ENCODE measurements at places on chromosomes 12 and 14.

DNA sequence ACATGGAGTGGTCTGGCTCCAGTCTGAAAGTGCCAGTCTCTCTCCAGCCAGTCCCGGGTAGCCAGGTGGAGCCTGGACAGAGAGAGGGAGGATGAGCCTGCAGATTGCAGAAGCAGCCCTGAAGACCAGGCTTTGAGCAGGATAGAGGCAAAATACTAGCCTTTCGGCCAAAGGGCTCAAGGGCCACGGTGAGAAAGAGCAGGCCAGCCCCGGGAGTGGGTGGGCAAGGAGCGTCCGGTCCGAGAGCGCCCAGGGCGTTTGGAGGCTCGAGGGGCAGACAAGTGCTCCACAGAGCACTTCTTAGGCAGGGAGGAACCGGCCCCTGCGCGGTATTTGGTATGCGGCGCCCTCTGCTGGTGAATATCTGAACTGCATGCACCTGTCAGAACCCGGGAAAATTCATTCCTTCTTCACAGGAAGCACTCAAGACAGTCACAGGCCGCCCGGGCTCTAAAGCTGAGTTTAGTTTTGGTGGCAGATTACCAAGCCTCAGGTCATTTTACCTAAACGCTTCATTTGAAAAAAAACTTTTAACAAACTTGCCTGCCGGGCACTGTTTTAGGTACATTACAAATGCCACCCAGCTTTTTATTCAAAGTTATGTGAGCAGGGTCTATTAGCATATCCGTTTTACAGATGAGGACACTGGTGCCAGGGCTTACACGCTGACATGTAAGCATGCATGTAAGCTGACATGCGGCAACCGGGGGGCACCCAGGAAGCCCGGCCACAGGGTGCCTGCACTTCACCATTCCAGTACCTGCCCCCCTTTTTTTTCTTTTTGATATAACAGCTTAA lies 21.0 kb upstream of the PSMC1 start:
- peak; percentile 77 for DNase-seq

- no peak for DNase-seq
Measured at GRCh38 chr12:69442894-69443293, 27.3 kb upstream of the FRS2 start.

- peak; percentile 72 for DNase-seq
Measured at GRCh38 chr12:49288412-49288853, 6.5 kb upstream of the PRPH start.

GRCh38 chr14:39890026-39890425 lies 457.8 kb upstream of the FBXO33 start:
- no peak for DNase-seq

- no peak for DNase-seq
Measured at GRCh38 chr14:70140614-70141013, 48.1 kb downstream of the SLC8A3 start.

GRCh38 chr14:59582845-59583509 lies 6.4 kb upstream of the CCDC175 start:
- DNase-seq: no peak

- peak; percentile 62 for DNase-seq
Measured at GRCh38 chr12:58583529-58583928, 336.8 kb downstream of the LRIG3 start.

DNA sequence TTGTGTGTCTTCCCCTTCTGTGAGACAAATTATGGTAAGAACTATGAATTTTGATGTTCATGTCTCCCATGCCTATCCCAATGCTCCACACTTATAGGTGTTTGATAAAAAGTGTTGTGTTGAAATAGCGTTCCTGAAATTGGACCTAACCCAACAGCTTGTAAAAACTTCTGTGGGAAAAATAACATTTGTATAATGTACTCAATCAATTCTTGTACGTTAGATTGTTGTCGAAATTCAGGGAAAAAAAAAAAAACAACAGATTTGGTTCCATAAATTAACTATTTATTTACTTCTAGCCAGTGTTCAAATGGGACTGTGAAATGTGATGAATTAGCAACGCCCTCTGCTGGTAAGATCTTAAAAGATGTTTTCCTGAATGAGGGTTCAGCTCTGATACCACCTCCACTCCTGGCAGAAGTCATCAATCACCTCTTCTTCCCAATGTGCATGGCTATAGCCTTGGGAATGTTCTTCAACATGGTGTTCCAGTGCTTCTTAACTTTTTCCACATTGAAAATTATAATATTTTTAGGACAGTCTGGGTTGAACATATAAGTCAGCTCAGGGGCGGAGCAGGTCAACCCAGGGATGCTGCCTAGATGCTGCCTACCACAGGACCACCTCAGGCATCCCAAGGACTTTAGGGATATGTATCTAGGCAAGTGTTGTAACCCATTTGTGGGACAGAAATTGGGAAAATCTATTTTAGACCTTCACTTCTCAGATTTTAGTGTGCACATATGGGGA lies 170.6 kb downstream of the OTOGL start:
- DNase-seq: peak; percentile 62

DNA sequence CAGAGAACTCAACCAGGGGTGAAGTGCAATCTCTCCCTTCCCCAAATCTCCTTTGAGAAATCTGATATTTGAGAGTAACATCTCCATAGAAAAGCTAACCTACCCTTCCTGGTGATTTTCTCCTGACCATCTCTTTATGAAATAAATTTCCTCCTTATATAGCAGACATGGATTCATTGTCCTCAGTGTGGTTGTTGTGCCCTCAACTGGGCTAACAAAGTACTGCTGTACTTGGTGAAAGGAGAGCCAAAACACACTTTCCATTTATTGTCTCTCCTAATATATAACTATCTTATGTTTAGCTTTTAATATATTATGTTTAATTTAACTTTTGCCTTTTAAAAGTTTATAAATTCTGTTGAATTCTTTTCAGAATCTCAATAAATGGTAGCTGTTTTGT lies 65.1 kb upstream of the SLCO1B1 start:
- peak; percentile 4 for DNase-seq

GRCh38 chr12:54740882-54741281 lies 92.7 kb upstream of the DCD start:
- no peak for DNase-seq

- no peak for DNase-seq
Measured at GRCh38 chr14:65962952-65963351, 523.2 kb upstream of the CCDC196 start.

DNA sequence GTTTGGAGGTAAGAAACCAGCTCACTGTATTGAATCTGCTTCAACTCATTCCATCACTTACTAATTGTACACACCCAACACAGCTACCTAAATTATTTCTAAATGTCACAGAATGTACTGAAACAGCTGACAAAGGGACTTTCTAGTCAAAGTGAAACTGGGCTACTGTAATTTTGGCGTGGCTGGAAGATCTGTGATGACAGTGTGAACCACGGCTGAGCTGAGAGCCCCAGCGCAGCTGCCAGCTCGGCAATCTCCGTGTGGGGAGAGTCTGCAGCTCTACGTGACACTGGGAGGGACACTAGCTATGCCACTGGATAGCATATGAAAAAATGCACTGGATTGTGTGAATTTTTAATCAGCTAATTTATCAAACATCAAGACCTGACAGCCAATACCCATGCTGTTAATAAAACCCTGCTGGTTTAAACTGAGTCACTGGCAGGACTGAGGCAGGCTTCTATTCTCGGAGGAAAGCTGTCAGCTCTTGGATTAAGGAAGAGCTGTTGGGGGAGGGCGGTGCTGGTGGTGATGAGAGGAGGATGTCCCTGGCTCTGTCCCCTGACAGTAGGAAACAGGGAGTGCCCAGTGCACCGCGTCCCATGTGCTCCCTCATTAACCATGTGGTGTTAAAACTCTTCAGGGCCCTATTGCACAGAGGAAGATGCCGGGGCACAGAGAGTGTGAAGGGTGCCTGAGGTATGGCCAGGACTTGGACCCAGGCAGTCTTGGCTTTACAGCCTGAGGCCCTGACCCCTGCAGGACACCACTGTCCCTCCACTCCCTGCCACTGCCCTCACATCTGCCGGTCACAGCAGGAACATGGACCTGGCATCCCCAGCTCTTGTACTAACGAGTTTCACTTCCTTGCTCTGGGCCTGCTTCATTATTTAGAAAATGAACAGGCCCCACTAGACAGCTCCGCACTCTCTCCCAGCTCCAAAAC lies 13.3 kb downstream of the SLC15A4 start:
- peak; percentile 48 for DNase-seq

DNA sequence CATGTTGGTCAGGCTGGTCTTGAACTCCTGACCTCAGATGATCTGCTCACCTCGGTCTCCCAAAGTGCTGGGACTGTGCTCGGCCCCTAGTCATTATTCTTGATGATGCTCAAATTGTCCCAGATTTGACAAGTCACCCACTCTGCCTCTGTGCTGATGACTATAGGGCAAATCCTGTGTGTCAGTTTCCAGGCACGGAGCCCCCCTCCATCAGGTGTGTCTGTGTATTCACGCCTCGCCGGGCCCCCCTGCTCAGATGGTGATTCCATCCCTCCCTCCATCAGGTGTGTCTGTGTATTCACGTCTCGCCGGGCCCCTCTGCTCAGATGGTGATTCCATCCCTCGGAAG lies 4.3 kb upstream of the GPR132 start:
- DNase-seq: no peak

- no peak for DNase-seq
Measured at GRCh38 chr12:42767326-42767954, 177.9 kb upstream of the PRICKLE1 start.

GRCh38 chr14:88045705-88046104 lies 40.8 kb downstream of the GPR65 start:
- no peak for DNase-seq

DNA sequence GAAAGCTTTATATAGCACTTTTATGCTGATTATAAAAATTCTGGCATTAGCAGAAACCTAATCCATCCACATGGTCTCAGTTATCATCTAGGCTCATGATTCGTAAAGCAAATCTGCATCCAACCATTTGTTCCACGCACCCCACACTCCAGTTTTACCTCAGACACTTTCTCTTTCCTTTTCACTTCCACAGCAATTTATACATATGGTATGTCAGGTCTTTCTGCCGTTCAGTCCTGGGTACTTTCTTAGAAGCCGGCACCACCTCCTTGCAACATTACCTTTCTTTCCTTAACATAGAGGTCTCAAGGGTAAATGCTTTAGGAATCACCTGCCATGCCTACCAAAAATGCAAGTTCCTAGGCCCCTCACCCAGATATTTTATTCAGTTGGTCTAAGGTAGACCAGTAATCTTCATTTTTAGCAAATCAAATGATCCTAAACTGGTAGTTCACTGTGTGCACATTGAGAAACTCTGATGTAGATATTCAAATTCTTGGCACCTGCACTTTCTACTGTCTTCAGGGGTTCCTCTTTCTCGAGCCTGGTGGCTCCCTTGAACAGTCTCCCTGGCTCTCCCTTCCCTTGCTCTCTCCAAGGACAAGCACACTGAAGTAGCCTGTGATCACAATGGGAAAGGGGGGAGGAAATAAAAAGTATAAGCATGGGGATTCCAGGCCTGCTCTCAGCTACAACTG lies 2.8 kb upstream of the KRAS start:
- no peak for DNase-seq

DNA sequence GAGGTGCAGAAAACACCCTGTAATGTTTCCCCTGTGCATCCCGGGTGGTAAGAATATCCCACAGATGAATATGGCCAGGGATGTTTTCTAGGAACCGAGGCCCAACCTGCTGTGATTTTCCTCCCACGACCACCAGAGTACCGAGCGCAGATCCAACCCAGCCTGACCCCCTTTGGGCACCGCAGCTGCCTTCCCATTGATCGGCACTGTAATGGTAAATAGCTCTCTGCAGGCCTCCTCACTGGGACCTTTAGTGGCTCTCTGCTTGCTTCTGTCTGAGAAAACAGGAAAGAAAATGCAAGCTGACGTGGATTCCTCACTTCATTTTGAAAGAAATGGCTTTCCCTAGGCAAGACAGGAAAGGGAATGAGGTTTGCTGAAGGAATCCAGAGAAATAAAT lies 2.4 kb upstream of the RAB15 start:
- peak; percentile 28 for DNase-seq
